Kasumi-1 (cell line): ENCODE measurements at places on chromosomes 1 and 21.

DNA sequence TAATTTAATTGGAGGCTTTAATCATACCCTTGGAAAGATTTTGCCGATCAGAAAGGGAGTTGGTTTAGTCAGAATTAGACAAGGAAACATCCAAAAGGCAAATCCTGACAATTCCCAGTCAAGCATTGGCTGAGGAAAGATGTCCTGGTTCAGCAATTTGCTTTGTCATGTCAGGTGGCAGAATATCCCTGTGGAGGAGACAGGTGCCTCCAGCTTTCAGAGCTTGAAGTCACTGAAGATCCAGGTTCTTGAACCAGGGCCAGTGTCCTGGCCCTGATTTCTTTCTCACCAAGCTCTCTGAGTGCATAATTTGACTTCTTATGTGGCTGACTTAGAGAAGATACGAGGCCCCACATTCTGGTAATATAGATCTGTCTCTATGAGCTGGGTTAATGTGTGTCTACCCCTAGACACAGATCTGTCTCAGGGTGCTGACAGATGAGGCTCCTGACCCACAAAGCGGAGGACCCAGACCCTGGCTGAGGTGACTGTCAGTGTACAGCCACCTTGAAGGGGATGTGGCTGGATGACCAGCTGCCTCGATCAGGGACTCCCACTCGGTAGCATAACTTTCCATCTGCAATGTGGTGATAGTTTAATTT, 118.9 kb downstream of the HHAT start:
- no peak for DNase-seq

DNA sequence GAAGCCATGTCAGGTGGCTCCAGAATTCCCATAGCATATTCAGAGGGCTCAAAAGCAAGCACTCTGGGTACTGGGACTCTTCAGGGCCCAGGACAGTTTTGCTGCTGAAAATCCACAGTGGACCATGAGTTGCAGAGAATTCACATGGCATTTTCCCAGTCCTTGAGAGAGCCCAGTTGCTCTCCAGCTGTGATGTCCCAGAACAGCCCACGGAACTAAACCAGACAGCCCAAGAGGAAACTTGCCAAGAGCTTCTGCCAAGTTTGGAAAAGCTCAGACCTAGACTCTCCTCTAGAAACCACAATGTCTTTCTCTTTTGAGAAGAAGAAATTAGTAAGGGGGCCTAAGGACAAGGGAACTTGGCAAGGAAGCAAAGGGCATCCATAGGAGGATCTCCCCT, 69.4 kb downstream of the RGS2 start:
- DNase-seq: no peak

GRCh38 chr1:44792736-44793502, 4.9 kb upstream of the BEST4 start:
- DNase-seq: no peak

GRCh38 chr1:54493608-54494007, 54.4 kb upstream of the ACOT11 start:
- no peak for DNase-seq

DNA sequence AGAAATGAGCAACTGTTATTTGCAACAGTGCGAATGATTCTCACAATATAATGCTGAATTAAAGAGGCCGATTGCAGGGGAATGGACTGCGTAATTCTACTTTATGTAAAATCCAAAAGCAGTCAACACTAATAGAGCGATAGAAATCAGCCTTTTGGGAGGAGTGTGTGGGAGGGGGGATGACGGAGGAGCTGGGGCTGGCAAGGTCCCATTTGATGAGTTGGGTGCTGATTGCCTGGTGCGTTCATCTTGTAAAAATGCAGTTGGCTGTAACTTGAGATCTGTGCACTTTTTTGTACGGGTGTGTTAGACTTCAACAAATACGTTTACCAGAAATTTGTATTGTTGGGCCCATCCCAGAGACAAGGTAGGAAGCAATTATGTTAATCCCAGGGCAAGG, 20.7 kb downstream of the TNFRSF8 start:
- no peak for DNase-seq

DNA sequence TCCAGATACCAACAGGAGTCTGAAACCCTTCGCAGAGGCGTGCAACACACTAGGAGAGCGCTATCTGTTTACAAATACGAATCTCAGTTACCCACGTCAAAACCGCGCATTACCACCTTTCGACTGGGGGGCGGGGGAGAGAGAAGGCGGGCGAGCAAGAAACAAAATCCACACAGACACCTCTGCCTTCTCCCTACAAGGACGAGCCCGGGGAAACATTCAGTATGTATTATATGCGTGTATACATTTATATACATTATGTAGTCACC, 722 bp downstream of the TUT4 start:
- peak; percentile 56 for DNase-seq

DNA sequence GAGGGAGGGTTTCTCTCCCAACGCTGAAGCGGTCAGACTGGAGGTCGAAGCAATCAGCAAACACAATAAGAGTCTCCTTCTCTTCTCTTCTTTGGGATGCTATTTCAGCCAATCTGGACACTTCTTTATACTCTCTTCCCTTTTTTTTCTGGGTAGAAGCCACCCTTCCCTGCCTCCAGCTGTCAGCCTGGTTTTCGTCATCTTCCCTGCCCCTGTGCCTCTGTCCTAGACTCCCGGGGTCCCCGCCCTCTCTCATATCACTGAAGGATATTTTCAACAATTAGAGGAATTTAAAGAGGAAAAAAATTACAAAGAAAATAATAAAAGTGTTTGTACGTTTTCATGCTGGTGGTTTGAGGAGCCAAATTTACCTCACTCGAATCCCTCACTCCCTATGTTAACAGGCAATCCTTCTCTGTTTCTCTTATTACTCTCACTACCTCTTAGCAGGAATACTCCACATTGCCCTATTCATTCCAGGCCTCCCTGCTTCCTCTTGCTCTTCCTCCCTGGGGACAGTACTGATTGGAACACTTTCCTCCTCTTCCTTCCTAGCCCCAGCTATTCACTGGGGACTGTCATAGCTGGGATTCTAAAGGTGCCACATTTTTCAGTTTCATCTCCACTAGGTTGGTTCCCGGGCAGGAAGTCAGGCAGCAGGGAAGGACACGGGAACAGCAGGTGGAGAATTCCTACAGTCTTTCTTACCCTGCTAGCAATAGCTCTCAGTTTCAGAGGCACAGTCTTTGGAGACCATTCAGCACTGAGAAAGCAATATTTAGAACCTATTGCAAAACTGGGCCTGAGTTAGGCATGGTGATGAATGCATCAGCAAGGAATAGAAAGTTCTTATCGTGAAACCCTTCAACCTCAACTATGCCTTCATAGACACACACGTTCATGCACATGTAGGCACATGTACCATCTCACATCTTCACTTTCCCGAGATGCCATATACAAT, 288.0 kb downstream of the PBX1 start:
- DNase-seq: no peak

DNA sequence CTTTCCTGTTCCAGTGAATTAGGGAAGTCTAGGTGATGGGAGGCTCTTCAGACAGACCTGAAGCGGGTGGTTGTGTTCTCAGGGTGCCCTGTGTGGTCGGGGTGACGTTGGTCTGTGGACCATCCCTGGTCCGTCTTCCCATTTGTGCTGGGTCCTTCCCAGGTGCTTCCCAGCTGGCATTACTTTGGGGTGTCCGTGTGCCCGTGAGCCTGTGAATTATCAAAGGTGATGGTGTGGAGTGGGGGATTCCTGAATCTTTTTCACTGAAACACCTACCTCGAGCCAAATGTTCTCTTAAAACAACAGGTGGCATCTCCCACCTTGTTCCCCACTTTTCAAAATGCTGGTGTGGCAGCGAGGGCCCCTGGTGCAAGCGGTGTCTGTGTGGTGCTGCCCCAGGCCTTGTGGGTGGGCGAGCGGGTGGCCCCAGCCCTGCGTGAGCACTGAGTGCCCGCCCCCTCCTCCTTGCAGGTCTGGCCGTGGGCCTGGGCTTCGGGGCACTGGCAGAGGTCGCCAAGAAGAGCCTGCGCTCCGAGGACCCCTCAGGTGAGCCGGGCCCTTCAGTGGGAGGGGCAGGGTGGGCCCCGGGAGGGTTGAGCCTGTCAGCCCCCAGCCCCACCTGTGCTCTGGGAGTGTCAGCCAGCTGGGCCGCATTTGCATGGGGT, 37.0 kb downstream of the COQ8A start:
- DNase-seq: no peak

DNA sequence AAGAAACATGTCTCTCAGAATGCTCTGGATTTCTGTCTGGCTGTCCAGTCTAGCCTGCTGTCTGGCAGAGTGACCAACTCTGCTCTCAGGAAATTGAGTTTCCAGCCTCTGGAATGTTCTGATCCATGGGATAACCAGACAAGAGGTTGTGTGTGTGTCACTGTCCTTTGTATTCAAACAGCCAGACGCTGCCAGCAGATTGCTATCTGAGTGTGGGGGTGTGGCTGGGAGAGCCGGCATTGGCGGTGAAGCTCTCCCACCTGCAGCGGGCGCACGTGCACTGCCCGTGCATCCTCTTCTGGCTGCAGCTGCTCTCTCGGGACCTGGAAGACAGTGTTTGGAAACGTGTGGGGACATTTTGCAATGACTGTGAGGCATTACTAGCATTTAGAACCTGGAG, 26.1 kb downstream of the PKP1 start:
- peak; percentile 2 for DNase-seq

GRCh38 chr1:93816970-93817678, 61.9 kb downstream of the DNTTIP2 start:
- peak; percentile 99 for DNase-seq

GRCh38 chr21:15729346-15729673, 472 bp upstream of the USP25 start:
- DNase-seq: peak; percentile 29

- DNase-seq: no peak
Observed at GRCh38 chr1:214861615-214862014, 220.9 kb upstream of the KCNK2 start.

DNA sequence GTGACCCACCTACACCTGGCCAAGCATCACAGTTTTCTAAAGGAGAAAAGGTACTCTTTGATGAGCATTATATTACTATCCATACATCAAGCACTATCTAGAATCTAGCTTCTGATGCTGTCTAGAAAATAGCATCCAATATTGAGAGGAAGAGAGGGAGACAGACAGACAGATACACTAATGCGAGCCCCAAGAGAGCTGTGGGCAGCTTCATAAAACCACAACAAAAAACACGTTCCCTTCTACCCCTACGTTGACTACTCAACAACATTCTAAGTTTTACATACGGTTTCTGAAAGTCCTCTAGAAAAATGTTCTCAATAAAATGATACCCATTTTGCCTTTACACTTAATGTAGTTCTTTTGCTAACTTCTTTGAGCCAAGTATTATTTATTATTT, 221.8 kb downstream of the SLC45A1 start:
- DNase-seq: no peak

GRCh38 chr1:159428536-159428935, 3.5 kb upstream of the OR10J4 start:
- DNase-seq: no peak

- DNase-seq: no peak
Observed at GRCh38 chr1:109252893-109253802, 3.8 kb downstream of the CELSR2 start.

DNA sequence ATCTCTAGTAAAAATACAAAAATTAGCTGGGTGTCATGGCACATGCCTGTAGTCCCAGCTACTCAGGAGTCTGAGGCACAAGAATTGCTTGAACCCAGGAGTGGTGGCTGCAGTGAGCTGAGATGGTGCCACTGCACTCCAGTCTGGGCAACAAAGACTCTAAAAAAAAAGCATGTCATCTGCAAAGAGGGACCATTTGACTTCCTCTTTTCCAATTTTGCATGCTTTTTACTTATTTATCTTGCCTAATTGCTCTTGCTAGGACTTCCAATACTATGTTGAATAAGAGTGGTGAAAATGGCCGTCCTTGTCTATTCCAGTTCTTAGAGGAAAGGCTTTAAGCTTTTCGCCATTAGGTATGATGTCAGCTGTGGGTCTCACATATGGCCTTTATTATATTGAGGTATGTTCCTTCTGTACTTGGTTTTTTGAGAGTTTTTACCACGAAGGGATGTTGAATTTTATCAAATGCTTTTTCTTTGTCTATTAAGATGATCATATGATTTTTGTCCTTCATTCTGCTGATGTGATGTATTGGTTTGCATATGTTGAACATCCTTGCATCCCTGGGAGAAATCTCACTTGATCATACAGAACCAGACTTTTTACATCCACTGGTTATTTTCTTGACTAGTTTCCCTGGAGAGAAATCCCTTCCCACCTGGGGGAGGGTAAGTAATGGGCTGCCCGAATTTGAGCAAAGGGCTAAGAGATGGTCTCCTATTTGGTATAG, 17.0 kb upstream of the RAP1GAP start:
- DNase-seq: peak; percentile 30

- DNase-seq: no peak
Observed at GRCh38 chr1:58158016-58158415, 388.5 kb downstream of the OMA1 start.

GRCh38 chr1:162391790-162392563, 10.4 kb downstream of the C1orf226 start:
- peak; percentile 66 for DNase-seq

DNA sequence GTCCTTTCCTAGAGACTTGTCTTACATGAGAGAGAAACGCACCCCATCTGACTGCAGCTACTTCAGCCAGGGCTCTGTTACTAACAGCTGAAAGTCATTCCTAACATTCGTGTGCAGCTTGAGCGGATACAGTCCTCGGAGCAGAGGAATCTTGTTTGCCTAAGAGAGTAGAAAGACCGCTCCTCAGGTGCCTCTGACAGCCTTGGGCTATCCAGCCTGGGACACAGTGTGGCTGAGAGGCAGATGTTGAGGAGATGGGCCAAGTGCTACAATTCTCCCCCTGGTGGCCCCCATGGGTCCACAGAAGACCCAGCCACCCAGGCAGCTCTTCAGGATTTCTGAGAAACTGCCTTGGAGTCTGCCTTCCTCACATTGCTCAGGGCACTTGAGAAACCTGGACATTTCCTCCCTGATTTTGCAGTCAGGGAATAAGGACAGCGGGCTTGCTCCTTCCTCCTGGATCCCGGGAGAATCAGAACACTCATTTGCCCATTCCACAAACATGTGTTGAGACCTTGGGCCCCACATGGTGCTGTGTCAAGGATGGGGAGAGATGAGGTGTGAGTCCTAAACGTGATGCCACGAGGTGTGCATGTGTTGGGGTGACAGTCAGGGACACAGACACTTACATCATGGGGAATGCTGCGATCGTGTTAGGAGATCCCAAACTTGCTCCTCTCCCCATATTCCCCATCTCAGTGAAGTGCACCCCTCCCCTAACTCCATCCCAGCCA, 13.1 kb downstream of the TRIM62 start:
- no peak for DNase-seq

- DNase-seq: no peak
Observed at GRCh38 chr1:212677573-212677972, 22.1 kb downstream of the BATF3 start.

- DNase-seq: no peak
Observed at GRCh38 chr21:46617267-46618051, 12.6 kb upstream of the S100B start.

GRCh38 chr1:84672080-84672854, 18.0 kb downstream of the SSX2IP start:
- DNase-seq: no peak
